Gastrocnemius medialis (tissue), 4 donors: ENCODE measurements at places on chromosomes 16 and 17. TPM values are rescaled to one million over a fixed set of nuclear protein-coding genes. Genes with fewer than 3 reads are reported as not detected.

BIRC5 gene
- total RNA-seq, result 3.3 TPM

RBFOX1 gene
- 42.5 TPM for total RNA-seq

C17orf107 gene
- total RNA-seq, result not detected

SP6 gene
- 0.16 TPM for total RNA-seq

GRB7 gene
- total RNA-seq, result 0.41 TPM

KRT39 gene
- not detected for total RNA-seq

ST6GALNAC2 gene
- total RNA-seq, result 27.5 TPM
